H1 (cell line): ENCODE measurements at places on chromosomes 7 and 10. TPM values are rescaled to one million over a fixed set of nuclear protein-coding genes. Genes with fewer than 3 reads are reported as not detected.

Gene WDFY4
- polyA plus RNA-seq = not detected in 2 replicates

DNA sequence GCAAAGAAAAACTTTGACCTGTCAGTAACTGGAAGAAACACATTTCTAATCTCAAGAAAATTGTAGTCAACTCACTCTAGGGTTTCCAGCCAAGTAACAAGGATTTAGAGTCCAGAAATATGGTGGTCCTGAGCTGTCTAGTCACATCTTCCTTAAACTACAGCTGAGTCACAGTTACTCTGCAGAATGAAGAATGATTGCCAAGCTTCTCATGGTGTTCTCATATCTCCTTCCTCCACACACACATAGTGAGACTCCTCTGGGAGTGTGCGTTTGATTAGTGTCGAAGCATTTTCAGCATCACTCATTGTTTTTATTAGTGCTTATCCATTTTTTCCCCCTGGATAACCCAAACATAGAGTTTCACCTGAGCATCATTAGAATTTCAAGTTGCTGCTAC is 93.1 kb upstream of the CXCL12 start:
- H3K27ac ChIP-seq = no peak overlapping the region
- H3K4me1 ChIP-seq = no peaks in the 10 kb centered on the region
- H3K36me3 ChIP-seq = no peaks in the 10 kb centered on the region
- H3K4me3 ChIP-seq = no peak overlapping the region
- H3K27me3 ChIP-seq = no peaks in the 10 kb centered on the region

DNA sequence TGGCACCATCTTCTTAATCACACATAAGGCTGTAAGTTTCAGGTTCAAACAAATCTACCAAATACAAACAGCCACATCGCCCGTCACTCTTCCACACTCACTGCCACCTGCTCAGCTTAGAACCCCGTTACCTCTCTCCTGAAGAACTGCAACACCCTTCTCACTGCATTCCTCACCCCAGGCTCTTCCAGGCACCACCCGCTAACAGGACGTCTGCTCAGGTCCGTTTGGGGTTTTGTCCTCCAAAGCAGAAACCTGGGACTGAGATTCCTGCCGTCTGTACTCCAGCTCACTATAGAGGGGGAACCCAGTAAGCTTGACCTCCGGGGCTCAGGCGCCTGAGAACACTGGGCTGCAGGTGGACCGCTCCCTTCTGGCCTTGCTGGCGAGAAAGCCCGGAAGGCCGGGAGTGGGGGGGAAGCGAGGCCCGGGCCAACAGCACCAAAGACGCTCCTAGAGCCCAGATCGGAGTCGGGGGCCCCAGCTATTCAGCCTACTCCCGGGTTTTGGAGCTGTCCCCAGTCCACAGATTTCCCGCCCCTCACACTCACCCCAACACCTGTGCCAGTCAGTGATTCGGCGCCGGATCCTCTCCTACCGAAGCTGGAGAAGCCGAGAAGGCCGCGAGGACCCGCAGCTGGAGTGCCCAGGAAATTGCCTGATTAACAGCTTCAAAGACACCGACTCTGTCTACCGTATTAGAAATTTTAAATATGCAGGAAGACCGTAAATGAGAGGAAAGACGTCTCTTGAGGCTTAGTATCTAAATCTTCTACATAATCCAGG is at the start of gene AP3M1:
Gene AP3M1 (minus strand): TSS at position 625 of the 786 bp plus-strand sequence. CDS start 12,449 bp downstream, outside the sequence.
- peaks cover 2% of the 10 kb centered on the region; the same call in 1 of the 2 replicates for H3K4me1 ChIP-seq
- DNase-seq = peak; percentile 90
- peak within 1 kb of the TSS; percentile 96 for H3K4me3 ChIP-seq
- no peaks in the 10 kb centered on the region for H3K36me3 ChIP-seq
- no peaks in the 10 kb centered on the region for H3K27me3 ChIP-seq
- H3K27ac ChIP-seq = peak within 1 kb of the TSS; percentile 95

DNA sequence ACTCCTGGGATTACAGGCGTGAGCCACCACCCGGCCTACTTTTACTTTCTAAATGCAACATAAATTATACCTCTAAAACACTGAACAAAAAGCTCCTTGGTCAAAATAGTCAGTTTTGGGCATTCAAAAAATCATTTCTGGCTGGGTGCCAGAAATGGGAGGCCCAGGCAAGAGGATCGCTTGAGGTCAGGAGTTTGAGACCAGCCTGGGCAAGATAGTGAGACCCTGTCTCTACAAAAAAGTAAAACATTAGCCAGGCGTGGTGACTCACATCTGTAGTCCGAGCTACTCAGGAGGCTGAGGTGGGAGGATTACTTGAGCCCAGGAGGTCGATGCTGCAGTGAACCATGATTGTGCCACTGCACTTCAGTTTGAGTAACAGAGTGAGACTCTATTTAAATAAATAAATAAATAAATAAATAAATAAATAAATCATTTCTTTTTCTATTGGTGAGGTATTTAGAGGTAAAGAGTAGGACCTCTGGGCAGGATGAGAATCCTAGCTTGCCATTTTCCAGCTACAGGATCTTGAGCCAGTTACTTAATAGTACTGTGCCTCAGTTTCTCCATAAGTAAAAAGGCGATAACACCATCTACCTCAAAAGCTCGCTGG is 87.6 kb downstream of the SKIDA1 start:
- H3K4me3 ChIP-seq = no peak overlapping the region
- H3K36me3 ChIP-seq = no peaks in the 10 kb centered on the region
- H3K4me1 ChIP-seq = no peaks in the 10 kb centered on the region
- no peak overlapping the region for H3K27ac ChIP-seq
- no peaks in the 10 kb centered on the region for H3K27me3 ChIP-seq
- DNase-seq = no peak

GRCh38 chr10:70096016-70096704 is 36.5 kb downstream of the AIFM2 start:
- no peaks in the 10 kb centered on the region for H3K27me3 ChIP-seq
- DNase-seq = no peak
- H3K36me3 ChIP-seq = no peaks in the 10 kb centered on the region
- no peaks in the 10 kb centered on the region for H3K4me1 ChIP-seq

GRCh38 chr10:90557385-90557784 is 300.5 kb downstream of the HTR7 start:
- no peaks in the 10 kb centered on the region; the same call in 1 of the 2 replicates for H3K4me1 ChIP-seq
- H3K27ac ChIP-seq = no peak overlapping the region
- H3K27me3 ChIP-seq = no peaks in the 10 kb centered on the region
- H3K4me3 ChIP-seq = no peak overlapping the region
- no peak for DNase-seq
- no peaks in the 10 kb centered on the region for H3K36me3 ChIP-seq

DNA sequence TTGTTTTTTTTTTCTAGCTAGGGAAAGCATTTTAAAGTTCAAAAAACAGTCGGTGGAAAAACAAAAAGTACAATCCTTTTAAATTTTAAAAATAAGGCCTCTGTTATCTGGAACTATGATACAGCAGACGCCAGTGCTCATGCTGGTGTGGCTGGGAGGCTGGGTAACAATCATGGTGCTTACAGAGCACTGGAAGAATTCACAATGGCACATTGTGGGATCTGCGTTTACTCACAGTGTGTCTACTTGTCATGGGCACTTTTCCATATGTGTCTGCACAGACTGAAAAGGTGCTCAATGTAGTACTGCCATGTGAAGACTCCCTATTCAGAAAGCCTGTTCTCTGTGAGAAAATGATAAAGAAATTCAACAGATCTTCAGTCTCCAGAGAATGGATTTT is 278.2 kb upstream of the IMMP2L start:
- no peak overlapping the region for H3K4me3 ChIP-seq
- H3K4me1 ChIP-seq = no peaks in the 10 kb centered on the region
- no peaks in the 10 kb centered on the region for H3K27me3 ChIP-seq

Gene VENTX
- 5.6 and 7.8 TPM in 2 replicates for polyA plus RNA-seq

DNA sequence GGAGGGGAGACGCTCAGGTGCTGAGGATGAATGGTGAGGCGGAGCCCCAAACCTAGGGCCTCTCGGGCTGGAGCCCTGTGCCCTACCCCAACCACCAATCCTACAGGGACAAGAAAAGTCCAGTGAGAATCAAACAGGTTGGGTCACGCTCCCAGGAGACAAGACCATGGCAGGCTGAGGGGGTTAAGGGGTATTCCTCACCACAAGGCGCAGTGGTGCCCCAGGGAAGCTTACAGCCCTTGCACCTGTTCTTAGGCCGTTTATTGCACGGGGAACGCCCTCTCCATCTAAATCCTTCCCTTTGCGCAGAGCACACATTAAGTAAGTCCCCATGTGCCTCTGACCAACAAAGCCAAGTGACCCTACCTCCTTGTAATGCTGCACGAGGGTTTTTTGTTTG is 3.5 kb downstream of the FZD9 start:
- H3K27ac ChIP-seq = no peak overlapping the region
- peaks cover 14% of the 10 kb centered on the region for H3K36me3 ChIP-seq
- peaks cover 5% of the 10 kb centered on the region for H3K4me1 ChIP-seq
- no peak overlapping the region for H3K4me3 ChIP-seq
- no peak for DNase-seq
- peaks cover 20% of the 10 kb centered on the region for H3K27me3 ChIP-seq

GRCh38 chr10:78702186-78702585 is 366.6 kb upstream of the ZMIZ1 start:
- H3K36me3 ChIP-seq = no peaks in the 10 kb centered on the region
- H3K27me3 ChIP-seq = no peaks in the 10 kb centered on the region
- H3K27ac ChIP-seq = no peak overlapping the region
- DNase-seq = peak; percentile 27
- H3K4me1 ChIP-seq = no peaks in the 10 kb centered on the region

DNA sequence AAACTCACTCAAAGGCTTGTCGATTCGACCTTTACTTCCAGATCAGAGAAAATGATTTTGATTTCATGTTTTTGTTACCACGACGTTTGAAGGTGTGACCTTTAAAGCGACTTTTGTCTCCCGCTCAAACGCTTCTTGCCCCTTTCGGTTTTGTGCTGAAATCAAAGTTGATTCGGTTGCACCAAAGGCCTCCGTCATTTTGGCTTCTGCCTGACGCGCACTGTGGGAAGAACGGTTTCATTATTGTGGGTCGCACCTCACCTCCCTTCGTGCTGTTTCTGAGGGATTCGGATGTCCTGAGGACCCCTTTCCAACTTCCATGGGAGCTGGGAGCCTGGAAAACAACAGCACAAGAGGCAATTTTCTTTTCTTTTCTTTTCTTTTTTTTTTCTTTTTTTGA is 176.9 kb downstream of the DNAJB6 start:
- no peak for DNase-seq
- H3K4me3 ChIP-seq = no peak overlapping the region
- H3K27me3 ChIP-seq = no peaks in the 10 kb centered on the region
- H3K36me3 ChIP-seq = no peaks in the 10 kb centered on the region

Gene CYP3A7
- polyA plus RNA-seq = not detected in 2 replicates

- peak; percentile 58 for DNase-seq
- peaks cover 9% of the 10 kb centered on the region for H3K4me1 ChIP-seq
- no peak overlapping the region for H3K4me3 ChIP-seq
- no peak overlapping the region for H3K27ac ChIP-seq
- no peaks in the 10 kb centered on the region; the same call in 1 of the 2 replicates for H3K27me3 ChIP-seq
- H3K36me3 ChIP-seq = no peaks in the 10 kb centered on the region; the same call in 1 of the 2 replicates
These were observed 4.9 kb upstream of the SCD start for GRCh38 chr10:100341953-100342626.

Gene ARHGEF5
- 12.8 and 22.2 TPM in 2 replicates for polyA plus RNA-seq

DNA sequence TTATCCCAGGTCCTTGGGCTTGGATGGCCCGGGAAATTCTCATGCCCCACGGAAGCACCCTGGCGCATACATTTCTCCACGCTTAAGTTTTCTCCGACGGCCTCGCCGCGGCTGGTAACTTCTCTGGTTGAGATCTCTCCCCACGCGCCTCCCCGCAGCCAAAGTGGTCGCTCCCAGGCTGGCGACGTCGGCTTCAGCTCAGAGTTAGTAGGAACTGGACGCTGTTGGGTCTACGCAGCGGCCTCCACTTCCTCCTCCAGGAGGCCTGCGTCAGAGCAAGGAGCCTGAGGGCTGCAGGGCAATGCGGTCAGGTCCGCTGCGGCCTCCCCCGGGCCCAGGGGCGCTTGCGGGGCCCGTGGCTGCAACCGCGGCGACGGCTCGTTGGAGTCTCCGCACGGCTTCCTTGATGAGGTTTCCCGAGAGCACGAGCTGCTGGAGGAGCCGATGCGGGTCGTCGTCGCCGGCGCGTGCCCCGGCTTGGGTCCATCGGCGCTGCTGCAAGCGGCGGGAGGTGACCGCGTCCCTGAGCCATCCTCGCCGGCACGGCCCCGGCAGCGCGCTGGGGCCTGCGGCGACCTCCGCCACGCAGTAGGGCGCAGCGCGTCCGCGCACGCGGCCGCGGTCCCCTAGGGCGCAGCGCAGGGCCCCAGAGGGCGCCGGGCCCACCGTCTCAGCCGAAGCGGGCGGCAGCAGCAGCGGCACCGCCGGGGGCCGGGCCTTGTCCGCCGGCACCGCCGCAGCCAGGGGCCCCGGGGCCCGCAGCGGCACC is 744 bp downstream of the FRAT2 start:
- H3K27ac ChIP-seq = peak overlapping the region; percentile 99; the same call in 1 of the 2 replicates
- 0 out of 2 replicates have a peak, but pooled peaks cover under 1% of the 10 kb centered on the region for H3K36me3 ChIP-seq
- peaks cover 15% of the 10 kb centered on the region for H3K4me1 ChIP-seq
- H3K27me3 ChIP-seq = no peaks in the 10 kb centered on the region
- peak overlapping the region; percentile 90 for H3K4me3 ChIP-seq

Gene HOXA2
- polyA plus RNA-seq = not detected in 2 replicates

DNA sequence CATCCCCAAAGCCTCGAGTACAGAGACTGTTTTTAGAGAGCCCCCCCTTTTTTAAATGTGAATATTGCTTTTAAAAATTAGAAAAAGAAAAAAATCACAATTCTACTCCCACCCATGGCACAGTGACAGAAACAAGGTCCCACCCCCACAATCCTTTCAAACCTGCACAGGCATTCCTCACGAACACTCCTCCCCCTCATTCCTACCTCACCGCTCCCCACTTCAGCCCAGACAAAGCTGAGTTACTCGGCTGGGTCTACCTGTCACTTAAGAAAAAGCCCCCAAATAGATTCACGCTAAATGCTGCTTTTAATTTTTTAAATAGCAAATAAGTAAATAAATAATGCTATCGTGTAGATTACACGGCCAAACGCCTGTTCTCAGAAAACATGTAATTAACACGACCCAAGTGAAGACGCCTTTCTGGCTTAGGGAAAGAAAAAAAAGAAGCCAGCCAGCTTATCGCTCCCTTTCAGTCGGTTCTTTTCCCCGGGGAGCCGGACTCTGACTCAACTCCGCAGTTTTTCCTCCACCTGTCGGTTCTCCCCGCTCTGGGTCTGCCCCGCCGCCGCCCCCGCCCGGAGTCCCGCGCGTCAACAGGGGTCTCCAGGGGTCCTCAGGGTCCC is 739 bp downstream of the MPP7 start:
- H3K4me3 ChIP-seq = peak overlapping the region; percentile 71
- H3K27me3 ChIP-seq = peaks cover 1% of the 10 kb centered on the region
- H3K27ac ChIP-seq = no peak overlapping the region

Gene ZNF365
- 0.24 and 0.41 TPM in 2 replicates for polyA plus RNA-seq

DNA sequence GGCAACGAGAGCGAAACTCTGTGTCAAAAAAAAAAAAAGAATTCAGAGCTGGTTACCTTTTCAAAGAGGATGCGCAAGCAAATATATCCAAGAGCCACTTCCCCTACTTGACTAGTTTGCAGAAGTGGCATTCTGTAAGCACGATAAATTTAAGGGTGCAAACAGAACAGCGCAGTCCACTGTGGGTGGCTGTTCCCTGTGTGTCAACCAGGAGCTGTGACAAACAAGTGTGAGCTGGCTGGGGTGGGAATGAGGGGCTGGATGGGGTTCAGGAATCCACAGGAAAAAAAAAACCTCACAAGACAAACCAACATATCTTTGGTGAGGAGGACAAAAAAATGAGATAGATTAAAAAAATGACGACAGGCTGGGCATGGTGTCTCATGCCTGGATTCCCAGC is 15.9 kb downstream of the GUSB start:
- H3K36me3 ChIP-seq = peaks cover 21% of the 10 kb centered on the region
- no peaks in the 10 kb centered on the region for H3K4me1 ChIP-seq
- DNase-seq = no peak
- no peak overlapping the region for H3K27ac ChIP-seq
- H3K4me3 ChIP-seq = no peak overlapping the region

Gene OR6V1
- not detected in 2 replicates for polyA plus RNA-seq
